ENCODE measurements at places on chromosomes 2 and 18.

GRCh38 chr2:449246-450067 lies 161.6 kb upstream of the ALKAL2 start:
- no peak for DNase-seq

- peak; percentile 49 for DNase-seq
Measured at GRCh38 chr18:77702686-77703085, 453.0 kb downstream of the GALR1 start.

- DNase-seq = peak; percentile 53
Measured at GRCh38 chr2:52976143-52976949, 791.3 kb upstream of the CHAC2 start.

- DNase-seq = no peak
Measured at GRCh38 chr2:241096979-241097378, 5.1 kb downstream of the MTERF4 start.

DNA sequence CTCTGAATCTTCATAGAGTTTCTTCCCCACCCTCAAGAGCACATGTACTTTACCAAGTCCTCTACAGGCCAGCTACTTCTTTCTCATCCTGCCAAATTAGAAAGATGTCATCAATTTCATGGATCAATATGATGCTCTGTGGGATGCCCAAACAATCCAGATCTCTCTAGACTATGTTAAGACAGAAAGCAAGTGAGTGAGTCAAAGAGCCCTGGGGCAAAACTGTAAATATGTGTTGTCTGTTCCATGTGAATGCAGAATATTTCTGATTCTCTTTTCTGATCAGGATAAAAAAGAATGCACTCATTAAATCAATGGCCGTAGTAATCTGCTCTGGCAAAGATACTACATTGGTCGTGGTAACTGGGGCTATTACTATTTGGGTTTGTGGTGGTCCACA lies 53.1 kb upstream of the ROCK2 start:
- DNase-seq = no peak

DNA sequence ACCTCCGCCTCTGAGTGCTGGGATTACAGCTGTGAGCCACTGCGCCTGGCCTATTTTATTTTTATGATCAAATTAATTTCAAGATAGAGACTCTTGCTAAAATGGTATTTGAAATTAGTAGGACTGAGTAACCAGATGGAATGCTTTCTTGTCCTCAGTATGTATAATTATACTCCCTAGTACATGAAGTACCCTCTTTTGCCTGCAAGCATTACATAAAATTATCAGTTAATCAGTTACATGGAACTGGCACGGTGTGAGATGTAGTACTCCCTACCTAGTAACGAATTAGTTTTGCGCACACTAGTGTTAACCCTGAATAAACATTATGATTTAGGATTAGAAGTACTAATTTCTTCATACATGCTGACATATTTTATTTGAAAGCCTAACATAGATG lies 41.6 kb downstream of the RBBP8 start:
- DNase-seq = no peak

DNA sequence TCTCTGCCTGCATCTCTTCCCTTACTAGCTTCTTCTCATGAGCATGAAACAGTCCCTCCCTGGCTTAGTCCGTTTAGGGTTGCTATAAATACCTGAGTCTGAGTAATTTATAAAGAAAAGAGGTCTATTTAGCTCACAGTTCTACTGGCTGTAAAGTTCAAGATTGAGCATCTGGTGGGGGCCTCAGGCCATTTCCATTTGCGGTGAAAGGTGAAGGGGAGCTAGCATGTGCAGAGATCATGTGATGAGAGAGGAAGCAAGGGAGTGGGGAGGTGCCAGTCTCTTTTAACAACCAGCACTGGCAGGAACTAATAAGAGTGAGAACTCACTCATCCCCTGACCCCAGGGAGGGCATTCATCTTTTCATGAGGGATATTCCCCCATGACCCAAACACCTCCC lies 26.8 kb downstream of the RHBDD1 start:
- DNase-seq = no peak

- no peak for DNase-seq
Measured at GRCh38 chr2:126650994-126651393, 5.0 kb upstream of the GYPC start.

DNA sequence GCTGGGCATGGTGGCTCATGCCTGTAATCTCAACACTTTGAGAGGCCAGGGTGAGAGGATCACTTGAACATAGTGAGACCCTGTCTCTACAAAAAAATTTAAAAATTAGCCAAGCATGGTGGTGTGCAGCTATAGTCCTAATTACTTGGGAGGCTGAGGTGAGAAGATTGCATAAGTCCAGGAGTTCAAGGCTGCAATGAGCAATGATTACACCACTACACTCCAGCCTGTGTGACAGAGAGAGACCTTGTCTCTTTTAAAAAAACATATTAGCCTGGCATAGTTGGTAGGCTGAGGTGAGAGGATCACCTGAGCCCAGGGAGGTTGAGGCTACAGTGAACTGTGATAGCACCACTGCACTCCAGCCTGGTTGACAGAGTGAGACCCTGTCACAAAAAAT lies 13.7 kb downstream of the TRAPPC8 start:
- DNase-seq = no peak

- no peak for DNase-seq
Measured at GRCh38 chr2:138780908-138781307, 718 bp upstream of the NXPH2 start.

- DNase-seq = no peak
Measured at GRCh38 chr2:15302154-15302553, 259.0 kb downstream of the NBAS start.

GRCh38 chr2:15059870-15060512 lies 427.5 kb downstream of the LRATD1 start:
- peak; percentile 94 for DNase-seq

DNA sequence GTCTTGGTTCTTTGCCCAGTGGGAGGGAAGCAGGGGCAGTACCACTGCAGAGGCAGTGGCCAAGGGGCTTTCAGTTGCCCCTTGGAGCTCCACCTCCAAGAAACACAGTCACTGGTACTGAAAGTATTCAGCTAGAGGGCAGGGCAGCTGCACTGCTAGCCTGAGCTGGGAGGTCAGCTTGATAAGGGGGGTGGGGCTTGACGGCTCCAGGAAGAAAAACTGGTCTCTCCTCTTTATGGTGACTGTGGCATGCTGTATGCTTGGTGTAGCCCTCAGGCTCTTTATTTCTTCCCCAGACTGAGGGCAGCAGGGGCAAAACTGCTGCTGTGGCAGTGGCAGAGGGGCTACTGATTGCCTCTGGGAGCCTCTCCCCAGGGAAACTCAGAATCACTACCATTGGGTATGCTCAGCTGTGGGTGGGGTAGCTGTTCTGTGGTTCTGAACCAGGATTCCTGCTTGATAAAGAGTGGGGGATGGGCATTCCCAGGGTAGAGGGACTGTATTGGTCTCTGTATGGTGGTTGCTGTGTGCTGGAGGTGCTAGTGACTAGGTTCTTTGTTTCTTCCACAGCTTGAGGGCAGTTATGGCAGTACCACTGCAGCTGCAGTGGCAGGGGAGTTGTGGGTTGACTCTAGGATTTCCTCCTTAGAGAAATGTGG lies 134.6 kb upstream of the SCN7A start:
- no peak for DNase-seq

- peak; percentile 94 for DNase-seq
Measured at GRCh38 chr2:39913648-39914461, 134.8 kb upstream of the THUMPD2 start.

DNA sequence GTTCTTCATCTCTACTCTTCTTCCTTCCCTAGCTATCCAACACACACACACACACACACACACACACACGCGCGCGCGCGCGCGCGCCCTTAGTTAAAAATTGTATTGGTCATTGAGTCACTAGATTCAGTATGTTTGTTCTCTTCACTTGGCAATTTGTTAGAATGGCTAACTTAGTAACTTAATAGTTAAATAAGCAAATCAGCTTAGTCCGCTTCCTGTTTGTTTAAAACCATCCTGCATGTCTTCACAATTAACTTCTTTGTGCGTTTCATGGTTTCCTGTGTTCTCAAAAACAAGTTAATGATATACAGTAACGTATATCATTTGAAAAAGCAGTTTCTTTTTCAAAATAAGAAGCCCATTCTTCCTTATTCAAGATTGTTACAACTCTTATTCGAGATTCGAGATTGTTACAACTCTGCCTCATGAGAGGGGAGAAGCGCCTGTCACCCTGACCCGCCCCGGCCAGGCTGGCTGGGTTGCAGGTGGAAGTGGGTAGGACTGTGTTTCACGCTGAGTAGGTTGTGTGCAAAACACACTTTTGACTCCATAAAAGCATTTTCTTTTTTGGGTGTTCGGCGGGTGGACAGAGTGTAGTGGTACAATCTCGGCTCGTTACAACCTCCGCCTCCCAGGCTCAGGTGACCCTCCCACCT lies 9.5 kb upstream of the CNNM3 start:
- no peak for DNase-seq

DNA sequence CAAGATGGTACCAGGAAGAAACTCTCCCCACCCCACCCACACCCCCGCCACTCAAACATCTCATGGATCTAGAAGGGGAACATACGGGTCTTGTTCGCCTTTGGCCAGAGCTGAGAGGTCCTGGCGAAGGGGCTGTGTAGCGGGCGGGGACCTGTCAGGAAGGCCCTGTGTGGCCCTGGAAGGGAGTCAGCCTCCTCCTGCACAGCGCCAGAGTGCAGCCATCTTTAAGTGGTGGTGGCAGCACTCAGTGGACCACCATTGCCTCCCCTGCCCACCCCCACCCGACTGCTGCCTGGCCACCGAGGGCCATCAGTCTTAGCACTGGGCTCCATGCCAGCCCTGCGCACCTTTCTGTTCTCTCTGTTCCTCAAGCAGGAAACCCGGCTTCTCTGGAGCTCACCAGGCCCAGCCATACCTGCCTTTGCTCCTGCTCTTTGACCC lies 11.6 kb upstream of the FAHD2A start:
- no peak for DNase-seq

- DNase-seq = no peak
Measured at GRCh38 chr18:71301596-71301995, 1012.8 kb downstream of the SOCS6 start.

- no peak for DNase-seq
Measured at GRCh38 chr2:8333177-8333831, 348.6 kb upstream of the ID2 start.

GRCh38 chr18:13317801-13318200 lies 99.2 kb downstream of the LDLRAD4 start:
- DNase-seq = no peak

- DNase-seq = no peak
Measured at GRCh38 chr2:22491442-22491841, 893.5 kb upstream of the KLHL29 start.

- no peak for DNase-seq
Measured at GRCh38 chr2:70827388-70827787, 7.0 kb upstream of the CLEC4F start.

GRCh38 chr18:13613591-13614501 lies 112.5 kb downstream of the FAM210A start:
- no peak for DNase-seq

GRCh38 chr2:181613241-181613640 lies 43.7 kb downstream of the CERKL start:
- DNase-seq = no peak

GRCh38 chr2:157257312-157258252 lies at the start of gene GALNT5:
TSS of gene GALNT5 (plus strand) at chr2:157257705. CDS start at chr2:157258083, 378 bp downstream.
- DNase-seq = no peak

DNA sequence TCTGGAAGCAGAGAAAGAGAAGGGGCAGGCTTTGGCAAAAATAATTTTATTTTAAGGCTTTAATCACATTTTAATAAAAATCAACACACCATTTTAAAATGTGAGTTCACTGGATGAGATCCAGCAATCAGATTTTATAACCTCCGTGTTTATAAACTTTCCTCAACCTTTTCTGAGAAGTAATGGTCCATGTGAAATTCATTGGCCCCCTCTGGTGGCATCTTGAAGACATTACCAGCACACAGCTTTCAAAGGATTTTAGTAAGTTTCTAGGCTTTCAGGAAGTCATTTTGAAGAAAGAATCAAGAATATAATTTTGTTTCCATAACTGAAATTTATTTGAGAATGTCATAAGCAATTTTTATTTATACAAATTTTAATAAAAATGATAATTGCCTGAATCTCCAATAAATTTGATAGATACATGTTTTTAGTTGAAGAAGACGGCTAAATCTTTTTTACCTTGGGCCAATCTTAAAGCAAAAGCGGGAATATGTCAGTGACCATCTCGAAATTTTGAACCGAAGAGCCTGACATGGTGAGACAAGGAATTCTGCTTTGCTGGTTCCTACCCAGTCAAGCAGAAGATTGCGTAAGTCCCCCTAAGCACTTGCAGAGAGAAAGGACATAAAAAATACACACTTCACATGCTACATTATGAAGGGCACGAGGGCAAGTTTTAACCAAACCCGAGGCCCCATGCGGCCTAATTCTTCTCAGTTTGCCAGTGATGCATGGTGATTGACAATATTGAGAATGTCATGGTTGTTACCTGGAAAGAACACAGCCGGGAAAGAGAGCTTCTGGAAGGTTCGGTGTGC lies 128.4 kb upstream of the CBLN2 start:
- peak; percentile 80 for DNase-seq

DNA sequence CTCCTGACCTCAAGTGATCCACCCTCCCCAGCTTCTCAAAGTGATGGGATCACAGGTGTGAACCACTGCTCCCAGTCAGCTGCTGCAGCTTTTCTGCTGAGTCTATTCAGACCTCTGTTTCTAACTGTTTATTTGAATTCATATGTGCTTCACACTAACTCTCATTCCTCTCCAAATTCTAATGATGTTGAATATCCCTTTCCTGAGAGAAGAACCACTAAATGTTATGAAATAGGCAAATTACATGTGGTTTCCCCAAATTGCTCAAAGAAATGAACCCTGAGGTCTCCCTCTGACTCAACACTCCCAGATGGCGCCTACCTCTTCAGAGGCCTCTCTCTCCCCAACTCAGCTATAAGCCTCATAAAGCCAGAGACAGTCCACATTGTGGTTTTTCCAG lies 98.6 kb downstream of the IRS1 start:
- no peak for DNase-seq

GRCh38 chr2:237025090-237025865 lies 60.4 kb upstream of the COPS8 start:
- DNase-seq = no peak

DNA sequence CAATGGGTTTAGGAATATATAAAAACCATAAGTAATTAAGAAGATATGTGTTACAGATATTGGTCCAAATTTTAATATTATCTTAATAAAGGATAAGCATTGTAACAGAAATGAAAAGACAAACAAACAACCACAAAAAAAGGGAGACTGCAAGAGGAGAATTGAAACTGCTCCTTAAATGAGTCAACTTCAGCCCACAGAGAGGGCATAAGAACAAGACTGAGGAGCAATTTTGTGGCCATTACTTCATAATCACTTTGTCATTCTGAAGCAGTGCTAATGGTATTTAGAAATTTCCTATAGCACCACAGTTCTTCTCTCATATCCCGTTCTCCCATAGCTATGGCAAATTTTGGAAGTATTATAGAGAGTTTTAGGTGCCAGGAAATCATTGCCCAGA lies 193.2 kb upstream of the HNMT start:
- DNase-seq = no peak
